ENCODE measurements at places on chromosomes 3 and 15.

GRCh38 chr3:55607844-55608243 lies 120.7 kb upstream of the WNT5A start:
- DNase-seq: no peak

DNA sequence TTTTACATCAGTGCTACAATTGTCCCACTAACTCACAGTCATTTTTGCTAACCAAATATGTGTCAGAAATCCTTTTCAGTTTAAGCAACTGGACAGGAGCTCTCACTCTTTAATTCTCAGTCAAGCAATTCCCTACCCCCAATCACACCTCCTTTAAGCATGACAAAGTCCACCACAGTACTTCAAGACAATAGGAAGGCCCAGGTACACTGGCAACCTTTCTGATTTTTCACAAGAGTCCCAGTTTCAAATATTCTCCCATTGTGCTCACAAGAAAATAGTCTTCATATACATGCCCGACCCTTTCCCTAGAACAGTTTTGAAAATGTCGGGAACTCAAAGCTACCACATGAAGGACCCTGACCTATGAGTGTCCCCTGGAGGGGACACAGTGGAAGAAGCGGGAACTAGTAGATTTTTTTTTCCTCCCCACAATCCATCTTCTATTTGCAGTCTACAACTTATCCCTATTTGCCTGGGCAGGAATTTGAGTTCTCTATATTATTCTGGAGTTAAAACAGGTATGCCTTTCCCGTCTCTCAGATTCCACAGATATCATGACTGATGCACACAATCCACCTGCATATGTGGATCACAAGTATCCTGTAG lies 413.5 kb downstream of the TIGIT start:
- DNase-seq: no peak

DNA sequence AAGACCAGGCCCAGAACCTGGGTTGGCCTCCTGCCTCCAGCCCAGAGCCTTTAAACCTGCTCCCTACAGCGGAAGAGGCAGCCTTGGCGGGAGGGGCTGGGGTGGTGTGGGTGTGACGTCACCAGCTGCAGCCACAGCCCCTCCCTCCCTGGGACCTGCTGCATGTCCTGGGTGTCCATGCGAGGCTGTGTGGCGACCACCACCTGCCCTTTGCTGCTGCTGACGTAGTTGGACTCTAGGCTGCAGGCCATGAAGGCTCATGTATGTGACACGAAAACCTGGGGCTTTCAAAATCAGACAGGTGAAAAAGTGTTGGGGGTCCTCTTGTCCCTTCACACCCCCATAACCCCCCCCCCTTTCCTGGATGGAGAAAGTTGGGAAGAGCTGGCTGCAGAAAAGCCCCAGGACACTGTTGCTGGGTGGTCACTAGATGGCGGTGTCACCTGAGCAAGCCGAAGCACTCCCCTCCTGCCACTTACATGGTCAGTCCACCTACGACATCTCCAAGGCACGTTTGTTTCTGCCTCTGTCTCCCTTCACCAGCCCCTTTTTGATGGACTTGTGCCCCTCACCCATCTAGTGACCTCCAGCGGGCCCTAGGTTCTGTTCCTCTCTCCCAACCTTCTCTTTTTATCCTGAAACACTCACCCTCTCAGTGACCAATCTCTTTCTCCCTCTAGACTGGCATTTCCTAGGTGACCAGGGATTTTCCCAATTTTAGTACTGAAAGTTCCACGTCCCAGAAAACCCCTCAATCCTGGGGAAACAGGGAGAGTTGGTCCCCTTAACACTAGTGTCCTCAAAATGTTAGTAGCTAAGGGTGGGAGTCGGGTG lies 35.2 kb downstream of the SLC6A20 start:
- DNase-seq: no peak

DNA sequence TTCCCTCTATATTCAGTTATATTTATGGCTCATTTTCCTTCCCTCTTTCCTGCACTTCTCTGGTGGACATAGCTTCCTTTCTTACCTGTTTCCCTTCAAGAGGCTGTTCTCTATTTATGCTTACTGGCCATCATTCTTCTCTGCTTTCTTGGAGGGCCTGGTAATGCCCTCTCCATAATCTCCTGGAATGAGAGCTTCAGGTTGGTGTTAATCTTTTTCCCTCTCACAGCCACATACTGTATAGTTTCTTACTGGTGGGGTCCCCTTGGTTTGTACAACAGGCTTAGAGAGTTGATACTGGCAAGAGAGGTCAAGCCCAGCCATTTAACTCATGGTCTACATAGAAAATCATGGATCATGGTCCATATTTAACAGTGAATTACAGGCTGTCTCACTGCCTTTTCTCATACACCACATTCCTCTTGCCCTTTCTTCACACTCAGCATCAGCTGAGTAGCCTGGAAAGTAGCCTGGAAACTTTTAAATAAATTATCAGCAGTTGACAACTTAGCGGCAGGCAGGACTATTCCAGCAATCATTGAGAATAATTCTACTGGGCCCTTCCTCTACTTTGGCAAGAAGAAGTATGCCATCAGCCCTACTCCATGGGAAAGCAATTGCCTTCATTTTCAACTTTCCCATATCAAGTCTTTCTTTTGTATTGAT lies 38.0 kb upstream of the DPH6 start:
- no peak for DNase-seq

GRCh38 chr3:125085166-125085565 lies 29.4 kb upstream of the HEG1 start:
- no peak for DNase-seq

DNA sequence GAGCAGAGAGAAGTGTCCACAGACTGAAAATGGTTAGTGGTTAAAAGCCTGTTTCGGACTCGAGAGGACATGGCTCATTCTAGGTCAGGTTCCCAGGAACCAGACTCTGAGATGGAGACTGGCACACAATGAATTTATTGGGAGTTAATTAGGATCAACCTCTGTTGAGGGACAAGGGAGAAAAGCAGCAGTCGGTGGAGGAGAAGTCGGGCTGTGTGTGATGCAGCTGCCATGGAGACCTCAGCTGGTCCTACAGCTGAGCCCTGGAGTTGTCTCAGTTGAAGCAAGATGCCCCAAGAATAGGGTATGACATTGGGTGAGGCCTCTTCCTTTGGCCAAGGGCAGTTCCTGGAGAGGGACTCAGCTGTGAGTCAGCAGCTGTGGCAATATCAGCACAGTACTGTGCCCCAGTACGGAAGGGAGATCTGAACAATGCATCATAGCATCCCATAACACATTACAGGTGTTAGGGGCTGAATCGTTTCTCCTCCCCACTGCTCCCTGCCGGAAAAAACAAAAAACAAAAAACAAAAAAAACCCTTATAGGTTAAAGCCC lies 105.4 kb downstream of the ABHD5 start:
- DNase-seq: no peak

DNA sequence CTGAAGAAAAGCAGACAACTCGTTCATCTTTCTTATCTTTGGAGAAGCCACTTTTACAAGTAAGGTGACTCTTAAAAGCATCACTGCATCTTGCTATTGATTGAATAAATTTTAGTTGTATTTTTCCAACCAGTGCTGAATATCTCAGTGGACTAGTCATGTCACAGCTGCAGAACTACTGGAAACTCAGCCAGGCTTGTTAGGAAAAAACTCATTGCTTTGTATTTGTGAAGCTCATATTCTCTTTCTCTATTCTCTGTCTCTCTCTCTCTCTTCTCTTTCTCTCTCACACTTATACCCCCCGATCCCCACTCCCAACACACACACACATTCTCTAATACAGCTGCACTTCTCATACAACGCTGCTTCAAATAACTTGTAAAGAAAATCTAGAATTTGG lies 104.3 kb downstream of the WDR76 start:
- no peak for DNase-seq

- no peak for DNase-seq
These were observed 35.6 kb upstream of the FGF7 start for GRCh38 chr15:49387471-49387870.

GRCh38 chr3:13160619-13161018 lies 87.4 kb upstream of the IQSEC1 start:
- DNase-seq: no peak

GRCh38 chr3:185934767-185935464 lies 2.9 kb downstream of the TRA2B start:
- DNase-seq: no peak

GRCh38 chr3:179038216-179038898 lies 33.3 kb downstream of the ZMAT3 start:
- no peak for DNase-seq
